ENCODE measurements at places on chromosomes 4 and X. TPM values are rescaled to one million over a fixed set of nuclear protein-coding genes. Genes with fewer than 3 reads are reported as not detected.

The FRAS1 gene
- total RNA-seq: 0.87 TPM

The ANXA5 gene
- 471 TPM for total RNA-seq

The DMRTC1 gene
- not detected for total RNA-seq

The SASH3 gene
- total RNA-seq: 12.7 TPM

The BEX5 gene
- total RNA-seq: 7.7 TPM

The GALNTL6 gene
- total RNA-seq: 0.39 TPM

The SSX3 gene
- total RNA-seq: not detected

The ARR3 gene
- total RNA-seq: not detected

The FREM3 gene
- total RNA-seq: 0.36 TPM

All from aorta (tissue), 5 donors.